Activated CD4-positive, CD25-positive, alpha-beta regulatory T cell treated with anti-CD3 and anti-CD28 coated beads, Interleukin-2, amount 50 U/mL, for 16 hours (primary cell): ENCODE measurements at places on chromosomes 13 and 19.

GRCh38 chr19:40673397-40673796, 17.1 kb downstream of the NUMBL start:
- no peak for DNase-seq

DNA sequence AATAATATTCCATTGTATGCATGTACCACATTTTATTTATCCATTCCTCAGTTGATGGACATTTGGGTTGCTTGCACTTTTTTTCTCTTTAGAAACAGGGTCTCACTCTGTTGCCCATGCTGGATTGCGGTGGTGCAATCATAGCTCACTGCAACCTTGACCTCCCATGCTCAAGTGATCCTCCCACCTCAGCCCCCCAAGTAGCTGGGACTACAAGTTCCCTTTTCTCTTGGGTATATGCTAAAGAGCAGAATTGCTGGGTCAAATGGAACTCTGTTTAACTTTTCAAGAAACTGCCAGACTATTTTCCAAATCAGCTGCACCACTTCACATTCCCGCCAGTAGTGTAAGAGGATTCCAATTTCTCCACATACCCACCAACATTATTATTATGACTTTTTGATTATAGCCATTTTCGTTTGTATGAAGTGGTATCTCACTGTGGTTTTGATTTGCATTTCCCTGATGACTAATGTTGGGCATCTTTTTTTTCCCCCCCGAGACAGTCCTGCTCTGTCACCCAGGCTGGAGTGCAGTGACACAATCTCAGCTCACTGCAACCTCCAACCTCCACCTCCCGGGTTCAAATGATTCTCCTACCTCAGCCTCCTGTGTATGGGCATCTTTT, 7.6 kb upstream of the IPO5 start:
- DNase-seq = no peak

DNA sequence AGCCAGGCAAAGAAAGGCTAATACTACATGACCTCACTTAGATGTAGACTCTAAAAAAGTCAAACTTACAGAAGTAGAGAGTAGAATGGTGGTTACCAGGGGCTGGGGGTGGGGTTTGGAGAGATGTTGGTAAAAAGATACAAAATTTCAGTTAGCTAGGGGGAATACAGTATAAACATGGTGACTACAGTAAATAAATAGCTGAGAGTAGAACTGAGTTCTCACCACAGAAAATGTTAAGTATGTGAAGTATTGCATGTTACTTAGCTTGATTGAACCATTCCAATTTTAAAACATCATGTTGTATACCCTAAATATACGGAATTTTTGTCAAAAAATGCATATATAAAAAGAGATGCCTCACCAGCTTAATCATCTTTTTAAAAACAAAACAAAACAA, 67.5 kb upstream of the DOCK9 start:
- DNase-seq = no peak

DNA sequence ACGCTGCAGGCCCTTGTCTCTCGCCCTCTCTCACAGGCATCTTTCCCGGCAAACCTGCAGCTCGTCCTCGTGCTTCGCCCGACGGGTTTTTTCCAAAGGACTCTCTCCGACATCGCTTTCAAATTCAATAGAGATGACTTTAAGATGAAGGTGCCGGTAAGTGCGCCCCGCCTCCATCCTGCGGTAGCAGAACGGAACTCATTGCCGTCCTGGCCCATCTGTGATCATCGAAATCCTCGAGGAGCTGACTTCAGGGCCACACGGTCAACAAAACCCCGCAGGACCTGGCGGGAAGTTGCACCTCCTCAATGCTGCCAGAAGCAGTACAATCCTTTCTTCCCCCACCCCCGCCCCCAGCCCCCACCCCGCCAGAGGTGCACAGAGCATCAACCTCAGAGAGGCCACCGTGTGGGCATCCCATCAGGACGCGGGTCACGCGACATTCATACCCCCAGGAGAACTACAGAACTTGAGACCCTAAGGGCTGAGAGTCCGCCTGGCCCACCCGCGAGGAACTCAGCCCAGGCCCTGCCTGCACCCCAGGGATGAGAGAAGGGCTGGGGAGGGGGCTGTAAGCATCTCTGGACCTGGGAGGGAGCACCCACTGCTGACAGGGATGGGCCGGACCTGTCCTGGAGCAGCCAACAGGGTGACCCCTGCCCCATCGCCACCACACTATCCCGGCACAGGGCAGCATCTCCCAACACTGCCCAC, 44.9 kb upstream of the F7 start:
- no peak for DNase-seq

DNA sequence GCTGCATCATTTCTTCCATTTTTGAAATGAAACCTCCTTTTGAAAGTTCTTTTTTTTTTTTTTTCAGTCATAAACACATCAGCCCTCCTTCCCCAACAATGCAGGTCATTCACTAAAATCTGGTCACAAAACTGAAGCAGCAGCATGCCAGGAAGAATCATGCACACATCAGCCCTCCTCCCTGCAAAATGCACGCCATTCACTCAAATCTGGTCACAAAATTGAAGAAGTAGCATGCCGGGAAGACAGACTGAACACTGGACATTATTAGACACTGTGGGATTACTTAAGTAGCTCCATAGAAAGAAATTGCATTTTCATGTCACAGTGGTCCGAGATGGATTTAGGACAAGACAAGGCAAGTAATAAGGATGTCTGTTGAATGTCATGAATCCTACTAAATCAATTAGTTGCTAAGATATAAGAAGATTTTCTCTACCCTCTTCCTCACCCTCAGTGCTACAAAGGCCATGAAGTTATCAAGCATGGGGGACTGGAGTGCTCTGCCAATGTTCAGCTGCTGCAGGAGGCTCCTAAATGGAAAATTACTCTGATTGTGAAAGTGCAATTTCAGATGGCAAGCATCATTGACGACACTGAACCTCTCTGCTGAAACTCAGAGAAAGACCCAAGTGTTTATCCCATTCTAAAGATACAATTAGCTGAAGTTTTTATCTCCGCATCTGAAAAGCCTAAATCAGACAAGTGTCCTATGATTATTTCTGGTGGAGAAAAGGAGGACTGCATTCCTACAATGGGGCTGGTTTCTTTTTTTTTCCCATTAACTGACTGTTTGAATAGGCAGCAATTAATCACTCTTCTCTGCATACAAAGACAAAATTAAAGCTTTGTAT, 913.2 kb downstream of the DIAPH3 start:
- no peak for DNase-seq

- no peak for DNase-seq
Observed at GRCh38 chr13:98500963-98501421, 75.9 kb downstream of the STK24 start.

- DNase-seq = no peak
Observed at GRCh38 chr19:14916848-14917247, 24.4 kb upstream of the OR7C2 start.

DNA sequence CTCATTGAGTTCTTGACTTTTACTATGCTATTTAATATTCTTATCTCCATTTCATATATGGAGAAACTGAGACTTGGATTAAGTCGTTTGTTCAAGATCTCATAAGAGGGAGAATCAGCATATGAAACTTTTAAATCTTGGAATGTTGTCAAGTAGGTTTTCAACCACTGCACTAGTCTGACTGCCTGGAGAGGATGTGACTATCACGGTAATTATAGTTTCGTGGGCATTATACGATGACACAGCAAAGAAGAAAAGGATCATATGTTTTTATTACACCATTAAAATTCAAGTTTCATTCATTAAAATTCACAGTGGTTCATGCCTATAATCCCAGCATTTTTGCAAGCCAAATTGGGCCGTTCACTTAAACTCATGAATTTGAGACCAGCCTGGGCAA, 555.2 kb downstream of the SLITRK1 start:
- no peak for DNase-seq

DNA sequence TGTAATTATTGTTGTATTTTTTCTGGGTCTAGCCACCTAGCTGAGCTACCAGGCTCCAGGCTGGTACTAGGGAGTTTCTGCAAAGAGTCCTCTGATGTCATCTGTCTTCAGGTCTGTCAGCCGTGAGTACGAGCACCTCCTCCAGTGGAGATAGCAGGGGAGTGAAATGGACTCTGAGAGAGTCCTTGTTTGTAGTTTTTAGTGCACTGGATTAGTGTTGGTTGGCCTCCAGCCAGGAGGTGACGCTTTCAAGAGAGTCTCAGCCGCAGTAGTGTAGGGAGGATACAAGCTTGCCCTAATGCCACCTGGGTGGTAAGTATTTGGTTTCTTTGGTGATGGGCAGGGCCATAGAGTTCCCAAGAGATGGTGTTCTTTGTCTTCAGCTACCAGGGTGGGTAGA, 384.8 kb downstream of the SLC7A1 start:
- no peak for DNase-seq
